Activated T-helper 1 cell treated with Interleukin-2 at 50 U/mL for 16 hours (primary cell): ENCODE measurements at places on chromosomes 12 and 14.

DNA sequence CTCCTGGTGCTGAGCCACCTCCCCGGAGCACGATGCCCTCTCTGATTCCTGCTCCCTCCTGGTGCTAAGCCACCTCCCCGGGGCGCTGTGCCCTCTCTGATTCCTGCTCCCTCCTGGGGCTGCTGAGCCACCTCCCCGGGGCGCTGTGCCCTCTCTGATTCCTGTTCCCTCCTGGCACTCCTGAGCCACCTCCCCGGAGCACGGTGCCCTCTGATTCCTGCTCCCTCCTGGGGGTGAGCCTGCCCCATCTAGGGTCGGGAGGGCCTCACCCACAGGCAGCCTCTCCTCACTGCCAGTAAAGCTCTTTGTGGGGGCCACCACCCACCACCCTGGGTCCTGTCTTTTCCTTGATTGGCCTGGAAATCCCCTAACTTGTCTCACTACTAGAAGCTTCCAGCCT lies 327.6 kb upstream of the SFSWAP start:
- no peak for DNase-seq

DNA sequence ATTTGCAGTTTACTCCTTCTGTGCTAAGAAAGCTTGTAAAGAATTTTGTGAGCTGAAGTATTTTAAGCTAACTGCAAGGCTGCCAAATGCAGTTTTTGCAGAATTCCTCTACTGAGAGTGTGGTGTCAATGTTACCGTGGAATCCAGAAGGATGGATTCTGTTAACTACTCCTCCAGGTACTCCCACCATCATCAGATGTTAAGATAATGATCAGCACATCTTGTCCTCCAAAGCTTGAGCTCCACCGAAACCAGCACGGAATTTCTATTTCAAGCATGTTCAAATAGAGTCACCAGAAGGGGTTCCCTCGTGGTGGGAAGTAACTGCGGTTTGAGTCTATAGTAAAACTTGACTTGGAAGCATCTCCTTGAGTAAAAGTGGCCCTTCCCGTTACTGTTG lies 64.3 kb upstream of the CDKN3 start:
- DNase-seq: no peak

GRCh38 chr14:55103971-55104954 lies 24.8 kb upstream of the LGALS3 start:
- no peak for DNase-seq

- no peak for DNase-seq
These were observed 302.3 kb upstream of the TMEM132C start for GRCh38 chr12:127964717-127965116.
